Stimulated activated CD8-positive, alpha-beta memory T cell treated with anti-CD3 and anti-CD28 coated beads, Interleukin-2, amount 100 ng/mL, for 1 hour (primary cell): ENCODE measurements at places on chromosomes 2 and 18.

DNA sequence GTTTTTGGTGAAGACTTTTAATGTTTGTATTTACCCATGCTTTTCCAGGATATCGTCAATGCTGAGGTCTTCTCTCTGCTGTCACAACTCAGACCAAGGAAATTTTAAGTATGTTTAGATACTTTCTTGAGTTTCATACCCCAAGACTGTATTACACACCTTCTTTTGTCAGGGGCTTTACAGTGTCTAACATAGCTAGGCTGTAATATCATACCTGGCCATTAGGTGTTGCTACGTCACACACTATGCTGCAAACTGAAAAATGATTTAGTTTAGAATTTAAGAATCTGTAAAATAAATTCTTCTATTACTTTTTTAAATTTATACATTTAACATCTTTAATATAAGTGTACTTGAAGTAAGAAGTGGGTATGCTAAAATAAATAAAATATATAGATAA lies 358.4 kb upstream of the NRP2 start:
- DNase-seq: no peak

DNA sequence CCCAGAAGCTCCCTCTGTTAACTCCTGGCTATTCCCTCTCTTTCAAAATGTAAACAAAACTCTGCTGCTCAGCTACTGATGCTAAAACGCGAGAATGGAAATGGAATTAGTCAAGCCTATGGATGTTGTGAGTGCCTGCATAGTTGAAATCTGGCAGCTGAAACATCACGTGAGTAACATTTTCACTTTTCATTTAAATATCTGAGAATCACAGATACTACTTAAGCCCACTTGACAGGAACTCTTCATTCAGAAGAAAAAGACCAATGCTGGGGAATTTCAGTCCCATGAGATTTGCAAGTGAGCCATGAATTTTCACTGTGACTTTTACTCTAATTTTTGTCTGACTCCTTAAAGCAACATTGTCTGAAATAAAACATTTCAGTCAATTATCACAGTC lies 215.3 kb upstream of the SESTD1 start:
- no peak for DNase-seq

- DNase-seq: no peak
These were observed 22.6 kb downstream of the GREB1L start for GRCh38 chr18:21264651-21265050.

GRCh38 chr2:213119061-213119809 lies 32.2 kb downstream of the IKZF2 start:
- no peak for DNase-seq

- no peak for DNase-seq
These were observed 151.8 kb downstream of the ANKRD30BL start for GRCh38 chr2:132009874-132010521.

DNA sequence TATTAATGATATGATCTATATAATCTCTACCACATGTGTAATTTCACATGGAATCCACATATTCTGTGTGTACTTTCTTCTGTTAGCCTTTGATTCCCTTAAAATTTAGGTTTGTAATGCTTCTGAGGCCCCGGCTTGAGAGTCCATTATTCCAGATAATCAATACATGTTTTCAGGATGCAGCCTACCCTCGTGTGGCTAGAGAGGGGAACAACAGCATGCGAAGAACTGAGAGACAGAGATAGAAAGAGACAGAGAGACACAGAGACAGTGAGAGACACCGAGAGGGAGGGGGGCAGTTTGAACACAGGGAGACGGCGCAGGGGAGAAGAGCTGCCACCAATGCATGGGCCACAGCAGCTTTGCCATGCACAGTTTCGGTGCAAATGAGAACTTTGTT lies 185.4 kb downstream of the SNTG2 start:
- DNase-seq: no peak

DNA sequence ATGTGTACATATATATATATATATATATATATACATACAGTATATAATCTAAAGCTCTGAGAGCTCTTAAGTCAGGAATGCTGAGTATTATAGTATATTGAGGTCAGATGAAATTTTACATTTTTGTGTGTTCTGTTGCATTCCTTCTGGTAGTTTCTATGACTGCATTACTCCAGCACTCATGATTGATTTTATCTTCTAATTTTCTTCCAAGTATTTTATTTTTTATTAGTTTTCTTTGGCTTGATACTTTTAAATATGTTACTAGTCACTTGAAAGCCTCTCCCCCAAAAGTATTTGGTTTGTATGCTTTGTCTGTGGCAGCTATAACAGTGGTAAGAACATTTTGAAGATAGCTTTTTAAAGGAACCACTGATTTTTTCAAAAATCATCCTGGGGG lies 25.0 kb downstream of the METTL21A start:
- DNase-seq: no peak

GRCh38 chr2:190121305-190121704 lies 58.8 kb upstream of the MSTN start:
- DNase-seq: no peak
